Mesothelial cell of epicardium (in vitro differentiated cells): ENCODE measurements at places on chromosomes 7 and 10.

DNA sequence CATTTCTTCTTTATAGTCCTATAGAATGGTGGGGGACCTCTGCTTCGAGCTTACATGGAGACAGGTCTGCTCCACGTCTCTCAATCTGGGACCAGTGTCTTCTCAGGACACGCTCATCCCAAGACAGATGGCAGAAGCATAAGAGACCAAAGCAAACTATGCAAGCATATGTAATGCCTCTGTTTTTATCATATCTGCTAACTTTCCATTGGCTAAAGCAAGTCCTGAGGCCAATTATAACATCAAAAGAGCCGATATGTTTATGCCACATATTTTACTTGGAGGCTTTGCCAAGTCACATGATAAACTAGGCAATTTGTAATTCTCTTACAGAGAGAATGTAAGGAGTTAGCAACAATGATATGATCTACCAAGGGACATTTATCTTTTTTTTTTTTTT is 102.6 kb upstream of the NRBF2 start:
- DNase-seq = no peak

- DNase-seq = no peak
Measured at GRCh38 chr10:56881218-56881617, 520.2 kb upstream of the ZWINT start.

- DNase-seq = no peak
Measured at GRCh38 chr10:14593806-14594205, 180.9 kb downstream of the FAM107B start.

GRCh38 chr10:19947656-19948055 is 131.4 kb downstream of the PLXDC2 start:
- no peak for DNase-seq

DNA sequence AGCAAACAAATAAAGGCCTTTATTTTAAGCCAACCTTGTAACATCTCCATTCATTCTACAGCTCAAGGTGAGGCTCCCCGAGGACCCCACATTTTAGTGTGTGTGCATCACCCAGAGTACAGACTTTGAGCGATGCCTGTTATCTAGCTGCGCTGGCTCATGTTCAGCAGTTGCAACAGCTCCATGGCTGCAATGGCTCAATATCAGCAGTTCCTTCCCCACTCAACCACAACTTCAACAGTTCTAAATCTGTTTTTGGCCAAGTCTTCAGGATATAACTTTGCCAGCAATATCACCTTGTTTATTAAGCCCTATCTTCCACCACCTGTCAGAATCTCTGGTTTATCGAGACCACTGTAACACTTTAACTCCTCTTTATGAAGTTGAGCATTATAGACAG is 95.8 kb downstream of the WNT2 start:
- DNase-seq = no peak

DNA sequence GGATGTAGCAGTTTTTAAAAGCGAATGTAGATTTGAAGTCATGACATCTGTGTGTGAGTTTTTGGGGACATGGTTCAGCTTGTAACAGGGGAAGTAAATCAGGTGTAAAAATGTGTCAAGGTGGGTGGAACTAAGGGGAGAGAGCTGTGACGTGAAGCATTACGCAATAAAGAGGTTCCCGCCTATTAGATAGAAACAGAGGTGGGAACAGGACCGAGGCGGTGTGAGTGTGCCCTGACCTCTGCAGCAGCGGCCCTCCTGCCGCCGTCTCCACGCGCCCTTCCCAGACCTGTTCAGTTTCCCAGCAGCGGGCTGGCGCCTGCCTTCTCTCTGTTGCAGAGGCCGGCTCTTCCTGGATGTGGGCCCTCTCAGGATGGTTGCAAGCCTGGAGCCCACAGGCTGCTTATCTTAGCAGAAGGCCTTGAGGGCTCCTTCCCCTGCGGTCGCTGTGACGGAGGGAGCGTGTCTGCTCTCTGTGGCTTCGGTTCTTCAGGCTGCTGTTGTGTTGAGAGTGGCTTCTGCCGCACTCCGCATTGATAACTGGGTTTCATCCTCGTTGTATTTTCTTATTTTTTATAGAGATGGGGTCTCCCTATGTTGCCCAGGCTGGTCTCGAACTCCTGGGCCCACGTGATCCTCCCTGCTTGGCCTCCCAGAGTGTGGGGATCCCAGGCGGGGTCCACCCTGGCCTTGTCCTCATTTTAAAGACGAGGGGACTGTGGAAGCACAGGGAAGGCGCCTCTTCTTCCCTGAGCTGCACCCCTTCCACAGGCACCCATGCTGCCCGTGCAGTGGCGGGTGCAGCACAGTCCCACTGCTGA is 65.0 kb downstream of the DNAJB6 start:
- DNase-seq = no peak
